ENCODE measurements at places on chromosomes 3 and 15.

- DNase-seq = peak; percentile 57
These were observed at the start of gene RHCG for GRCh38 chr15:89496155-89497098. RHCG (minus strand) TSS chr15:89496583; CDS start chr15:89496544, 39 bp downstream.

GRCh38 chr15:32119694-32120330, 89.5 kb downstream of the CHRNA7 start:
- no peak for DNase-seq

DNA sequence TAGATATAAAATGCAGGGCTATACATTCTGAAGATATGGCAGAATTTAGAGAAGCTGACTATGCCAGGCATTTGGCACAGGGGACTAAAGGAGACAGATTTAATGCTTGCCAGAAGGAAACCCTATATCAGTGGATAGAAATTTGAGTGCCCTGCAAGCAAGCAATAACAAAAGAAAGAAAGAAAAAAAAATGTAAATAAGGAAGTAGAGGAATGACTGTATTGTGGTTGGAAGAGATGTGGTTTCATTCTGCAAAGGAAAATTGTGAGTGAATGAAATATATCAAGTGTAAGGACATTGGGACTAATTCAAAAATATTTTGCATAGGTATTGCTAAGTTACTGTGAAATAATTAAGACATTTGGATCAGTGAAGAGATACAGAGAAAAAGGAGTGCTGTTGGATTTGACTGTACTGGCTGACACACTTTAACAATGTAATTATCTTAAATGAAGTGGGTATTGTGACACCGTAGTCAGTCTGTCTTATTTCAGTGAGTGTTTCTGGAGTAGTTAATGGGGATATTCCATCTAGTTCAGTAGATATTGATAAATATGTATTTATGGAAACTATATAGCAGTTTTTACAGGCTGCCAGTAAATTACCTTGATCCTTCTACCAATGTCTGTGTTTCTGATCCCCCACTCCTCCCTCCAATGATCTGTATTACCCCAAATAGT, 418.2 kb downstream of the CNTN4 start:
- DNase-seq = no peak

DNA sequence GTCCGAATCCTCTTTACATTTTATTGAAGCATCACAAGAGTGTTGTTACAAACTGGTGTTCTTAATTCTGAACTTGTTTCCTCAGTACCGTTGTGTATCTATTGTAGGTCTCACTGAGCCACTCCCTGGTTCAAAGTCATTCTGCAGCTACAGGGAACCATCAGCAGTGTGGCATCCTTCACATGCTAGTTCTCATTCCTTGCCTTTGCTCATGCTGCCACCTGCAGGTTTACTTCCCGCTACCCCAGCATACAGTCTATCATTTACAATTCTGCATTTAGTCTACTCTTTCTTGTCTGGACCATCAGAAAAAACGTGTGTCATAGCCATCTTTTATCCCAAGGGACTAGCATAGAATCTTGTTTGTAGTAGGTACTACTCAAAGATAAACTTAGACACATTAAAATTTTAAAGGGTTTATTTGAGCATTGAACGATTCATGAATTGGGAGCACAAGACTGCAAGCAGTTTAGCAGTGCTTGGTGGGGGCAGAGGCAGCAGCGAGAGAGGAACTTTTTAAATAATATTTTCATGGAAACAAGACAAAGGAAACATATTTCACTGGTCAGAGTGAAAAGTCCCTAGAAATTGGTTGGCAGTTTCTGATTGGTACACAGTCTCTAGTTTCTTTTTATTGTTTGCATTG, 402.1 kb downstream of the CADM2 start:
- no peak for DNase-seq

GRCh38 chr15:40754574-40754882, 526 bp downstream of the RMDN3 start:
- peak; percentile 61 for DNase-seq

DNA sequence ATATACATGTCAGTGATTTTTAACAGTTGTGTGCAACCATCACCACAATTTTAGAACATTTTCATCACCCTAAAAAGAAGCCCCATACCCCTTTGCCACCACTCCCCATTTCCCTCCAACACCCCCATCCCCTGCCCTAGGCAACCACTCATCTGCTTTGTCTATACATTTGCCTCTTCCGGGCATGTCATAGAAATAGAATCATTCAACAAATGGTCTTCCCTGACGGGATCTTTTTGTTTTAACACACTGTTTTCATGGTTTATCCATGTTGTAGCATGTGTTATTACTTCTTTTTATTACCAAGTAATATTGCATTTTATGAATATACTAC, 4.0 kb downstream of the VILL start:
- no peak for DNase-seq

DNA sequence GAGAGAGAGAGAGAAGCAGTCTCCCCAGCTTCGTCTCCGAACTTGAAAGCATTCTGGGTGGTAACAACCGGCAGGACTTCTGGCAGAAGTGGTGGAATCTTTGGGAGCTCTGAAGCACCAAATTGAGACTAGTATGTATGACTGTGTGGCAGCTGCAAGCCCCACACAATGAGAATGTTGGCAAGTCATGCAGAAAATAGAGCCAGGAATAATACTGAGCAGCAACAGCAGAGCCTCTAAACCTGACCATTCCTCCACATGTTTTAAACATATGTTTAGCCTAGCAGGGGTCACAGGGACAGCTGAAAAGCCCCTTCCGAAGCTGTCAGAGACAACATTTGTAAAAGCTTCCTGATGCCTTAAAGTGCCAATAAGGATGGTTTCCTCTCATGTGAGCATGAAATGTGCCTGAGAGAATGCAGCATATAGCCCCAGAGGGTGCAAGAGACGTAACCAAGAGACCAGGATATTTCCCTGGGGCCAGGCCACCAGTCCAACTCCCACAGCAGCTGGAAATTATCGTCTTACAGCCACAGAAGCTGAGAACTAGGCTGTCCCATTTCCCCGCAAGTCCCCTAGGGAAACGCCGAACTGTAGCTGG, 178.6 kb upstream of the CCDC54 start:
- no peak for DNase-seq

DNA sequence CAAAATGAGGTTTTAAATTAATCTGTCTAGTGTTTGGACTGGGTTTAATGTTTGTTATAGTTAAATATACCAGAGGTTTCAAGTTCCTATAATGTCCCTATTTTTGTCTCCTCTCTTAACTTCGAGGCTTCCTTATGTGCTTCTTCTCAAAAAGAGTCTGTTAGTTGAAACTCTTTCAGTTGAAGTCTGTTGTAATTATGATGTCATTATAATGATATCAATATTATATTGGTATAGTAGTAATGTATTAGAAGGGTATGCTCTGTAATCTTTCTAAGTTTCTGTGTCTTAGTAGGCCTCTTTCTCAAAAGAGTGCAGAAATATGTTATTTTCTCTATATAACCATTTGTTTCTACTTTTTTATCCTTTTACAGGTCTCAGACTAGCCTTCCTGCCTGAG, 1148.0 kb downstream of the NSUN3 start:
- no peak for DNase-seq

DNA sequence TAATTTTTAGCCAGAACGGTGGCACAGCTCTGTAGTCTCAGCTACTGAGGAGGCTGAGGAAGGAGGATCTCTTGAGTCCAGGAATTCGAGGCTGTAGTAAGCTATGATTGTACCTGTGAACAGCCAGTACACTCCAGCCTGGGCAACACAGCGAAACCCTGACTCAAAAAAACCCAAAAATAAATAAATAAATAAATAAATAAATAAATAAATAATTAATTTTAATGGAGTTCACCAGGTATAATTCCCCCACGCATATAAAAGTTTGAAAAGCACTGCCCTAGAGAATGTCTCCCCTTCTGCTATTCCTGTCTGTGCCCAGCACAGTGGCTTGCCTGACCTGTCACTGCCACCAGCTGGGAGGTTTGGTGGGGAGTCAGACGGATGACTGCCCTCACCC, 4.2 kb upstream of the RLBP1 start:
- DNase-seq = no peak

- DNase-seq = no peak
These were observed 55.9 kb downstream of the EOMES start for GRCh38 chr3:27666272-27666671.

- DNase-seq = no peak
These were observed 42.9 kb upstream of the PLCL2 start for GRCh38 chr3:16841904-16842271.

- DNase-seq = no peak
These were observed 93.7 kb downstream of the FRMD4B start for GRCh38 chr3:69292185-69292584.

DNA sequence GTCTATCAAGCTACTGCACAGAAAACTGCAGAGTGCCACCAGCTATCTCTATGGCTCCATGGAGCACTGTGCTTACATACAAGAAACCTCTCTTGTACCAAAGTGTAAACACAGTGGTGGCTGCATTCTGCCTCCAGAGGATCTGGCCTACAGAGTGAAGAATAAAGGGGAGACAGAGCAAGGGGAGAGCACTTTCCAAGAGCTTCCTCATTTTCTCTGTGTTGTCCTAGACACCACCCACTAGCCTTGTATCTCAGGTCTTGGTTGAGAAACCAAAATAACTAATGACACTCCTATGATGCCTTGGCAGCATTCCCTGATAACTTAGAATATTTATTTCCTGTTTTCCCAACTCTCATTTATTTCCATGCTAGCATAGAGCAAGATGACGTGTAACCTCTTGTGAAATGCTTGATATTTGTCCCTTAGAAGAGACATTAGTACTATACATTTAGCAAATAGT, 56.9 kb upstream of the PHLDB2 start:
- no peak for DNase-seq

GRCh38 chr3:9097495-9097894, 134.2 kb upstream of the RAD18 start:
- no peak for DNase-seq

DNA sequence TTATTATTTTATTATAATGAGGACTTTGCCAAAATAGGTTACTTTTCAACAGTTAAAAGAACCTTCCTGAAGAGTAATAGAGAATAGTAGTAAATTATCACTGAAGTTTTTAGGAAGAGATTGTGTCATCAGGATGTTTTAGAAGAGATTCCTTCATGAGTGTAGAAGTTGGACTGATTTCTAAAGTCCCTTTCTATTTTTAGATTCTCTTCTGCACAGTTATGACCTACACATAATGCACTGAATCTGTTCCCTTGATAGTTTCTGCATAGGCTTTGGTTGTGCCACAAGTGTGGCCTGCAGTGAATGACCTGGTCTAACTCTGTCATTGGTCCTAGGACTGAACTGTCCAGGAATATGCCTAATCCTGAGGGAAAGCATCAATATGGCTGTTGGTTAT, 23.9 kb downstream of the SLC35A5 start:
- no peak for DNase-seq

- no peak for DNase-seq
These were observed 17.7 kb downstream of the ADAMTSL3 start for GRCh38 chr15:83671603-83672002.

GRCh38 chr3:4196506-4197147, 106.5 kb upstream of the SETMAR start:
- no peak for DNase-seq

DNA sequence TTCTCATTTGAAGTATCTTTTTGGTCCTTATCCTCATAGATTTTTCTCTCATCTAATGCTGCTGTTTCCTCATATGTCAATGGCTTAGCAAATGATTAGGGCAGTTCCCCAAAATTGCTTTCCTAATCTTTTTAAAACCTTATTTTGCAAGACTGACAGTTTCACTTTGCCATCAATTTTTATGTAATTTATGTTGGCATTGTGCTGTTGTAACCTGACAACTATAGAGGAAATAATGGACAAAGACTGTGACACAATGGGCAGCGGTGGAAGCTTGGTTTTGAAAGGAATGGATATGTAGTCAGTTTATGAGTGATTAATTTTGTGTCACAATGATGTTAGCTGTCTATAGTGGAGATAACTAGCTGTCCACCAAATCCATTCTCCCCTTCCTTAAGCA, 10.6 kb upstream of the SH3BP5 start:
- no peak for DNase-seq

GRCh38 chr15:68599560-68600071, 20.8 kb downstream of the CORO2B start:
- no peak for DNase-seq

DNA sequence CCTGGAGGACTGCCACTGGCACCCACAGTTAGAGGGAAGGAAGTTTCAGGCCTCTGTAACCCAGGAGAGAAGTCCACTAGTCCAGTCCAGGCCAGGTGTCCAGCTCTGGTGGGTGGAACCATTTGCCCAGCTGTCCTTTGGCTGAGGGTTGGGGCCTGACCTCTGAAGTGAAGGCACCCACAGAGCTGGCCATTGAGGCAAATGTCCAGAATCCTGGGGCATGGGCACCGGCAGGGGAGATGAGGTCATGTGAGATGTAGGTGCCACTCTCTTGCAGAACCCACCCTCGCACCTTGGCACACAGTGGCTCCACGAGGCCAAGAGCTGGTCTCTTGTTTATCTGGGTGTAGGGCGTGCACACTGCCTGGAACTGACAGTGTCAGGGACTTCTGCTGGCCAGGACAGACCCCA, 162.8 kb downstream of the SMAD6 start:
- peak; percentile 36 for DNase-seq

DNA sequence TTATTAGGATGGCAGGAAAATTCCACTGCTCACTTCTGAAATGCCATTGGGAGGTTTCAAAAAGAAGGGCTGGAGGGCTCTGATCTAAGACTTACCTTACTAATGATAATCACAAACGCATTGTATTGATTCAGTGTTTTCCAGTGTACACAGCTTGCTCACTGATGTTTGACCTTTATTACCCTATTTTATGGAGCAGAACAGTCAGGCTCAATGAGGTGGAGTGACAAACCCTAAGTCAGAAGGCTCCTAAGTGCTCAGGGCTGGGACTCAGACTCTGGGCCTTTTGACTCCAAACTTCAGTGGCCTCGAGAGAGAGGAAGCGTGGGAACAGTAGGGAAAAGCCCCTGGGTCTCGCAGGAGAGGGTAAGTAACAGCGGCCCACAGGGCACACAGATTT, 20.3 kb upstream of the RAD18 start:
- no peak for DNase-seq

DNA sequence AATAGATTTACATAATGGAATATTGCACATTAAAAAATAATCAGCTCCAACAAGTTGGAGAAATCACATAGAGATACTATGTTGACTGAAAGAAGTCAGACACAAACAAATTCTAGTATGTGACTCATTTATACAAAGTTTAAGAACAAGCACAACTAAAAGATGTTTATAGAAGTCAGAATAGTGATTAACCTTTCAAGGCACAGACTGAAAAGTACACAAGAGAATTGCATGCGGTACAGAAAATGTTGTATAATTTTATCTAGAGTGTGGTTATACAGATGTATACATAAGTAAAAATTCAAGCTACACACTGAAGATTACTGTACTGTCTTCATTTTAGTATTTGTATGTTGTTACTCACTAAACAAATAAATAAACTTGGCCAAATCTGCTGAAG, 19.3 kb upstream of the ATOSA start:
- DNase-seq = no peak

- no peak for DNase-seq
These were observed 45.5 kb downstream of the SUCNR1 start for GRCh38 chr3:151919030-151919328.

- DNase-seq = no peak
These were observed 143.6 kb downstream of the USP13 start for GRCh38 chr3:179796421-179796820.

DNA sequence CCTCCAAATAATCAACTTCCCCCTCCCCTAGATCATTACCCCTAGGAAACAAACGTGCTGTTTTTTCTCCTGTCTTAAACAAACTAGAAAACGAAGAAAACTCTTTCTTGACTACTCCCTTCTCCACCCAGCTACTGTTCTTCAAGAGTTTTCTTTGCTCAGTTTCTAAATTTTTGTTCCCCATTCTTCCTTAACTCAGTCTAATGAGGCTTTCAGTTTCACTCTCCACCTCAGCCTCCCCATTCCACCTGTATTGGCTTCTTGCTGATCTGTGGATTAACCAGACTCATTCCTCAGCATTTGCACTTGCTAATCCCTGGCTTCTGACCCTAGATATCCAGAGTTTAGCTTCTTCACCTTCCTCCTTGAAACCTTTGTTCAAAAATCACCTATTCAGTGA, 26.8 kb downstream of the SERPINI1 start:
- DNase-seq = no peak
